ENCODE measurements at places on chromosomes 11 and 22.

GRCh38 chr22:20198557-20199319 is 47.9 kb upstream of the CCDC188 start:
- no peak for DNase-seq

- DNase-seq = no peak
Observed at GRCh38 chr22:46290843-46291785, 5.6 kb upstream of the GTSE1 start.

DNA sequence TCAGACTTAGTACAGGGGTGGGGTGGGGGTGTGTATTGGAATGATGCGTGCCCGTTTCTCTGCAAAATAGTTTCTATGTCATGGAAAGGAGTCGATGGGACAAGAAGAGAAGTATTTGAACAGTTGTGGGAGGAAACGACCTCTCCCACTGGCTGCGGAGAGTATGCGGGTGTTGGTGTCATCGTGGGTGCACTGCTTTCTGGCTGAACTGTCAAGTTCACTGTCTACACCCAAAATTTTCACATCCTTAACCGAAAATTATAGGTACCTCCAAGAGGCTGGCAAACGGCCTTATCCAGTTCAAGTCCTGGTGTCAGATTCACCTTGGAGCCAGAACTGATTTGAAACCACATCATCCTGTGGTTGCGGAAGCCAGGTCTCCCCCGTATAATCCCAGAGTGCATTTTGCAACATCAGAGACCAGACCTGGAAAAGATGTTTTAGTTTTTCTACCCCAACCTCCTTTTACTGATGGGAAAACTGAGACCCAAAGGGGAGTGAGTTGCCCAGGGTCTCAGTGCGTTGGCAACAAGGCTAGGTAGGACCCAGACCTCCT is 497 bp upstream of the SSRP1 start:
- DNase-seq = no peak

- no peak for DNase-seq
Observed at GRCh38 chr11:34439610-34440198, 970 bp downstream of the CAT start.

DNA sequence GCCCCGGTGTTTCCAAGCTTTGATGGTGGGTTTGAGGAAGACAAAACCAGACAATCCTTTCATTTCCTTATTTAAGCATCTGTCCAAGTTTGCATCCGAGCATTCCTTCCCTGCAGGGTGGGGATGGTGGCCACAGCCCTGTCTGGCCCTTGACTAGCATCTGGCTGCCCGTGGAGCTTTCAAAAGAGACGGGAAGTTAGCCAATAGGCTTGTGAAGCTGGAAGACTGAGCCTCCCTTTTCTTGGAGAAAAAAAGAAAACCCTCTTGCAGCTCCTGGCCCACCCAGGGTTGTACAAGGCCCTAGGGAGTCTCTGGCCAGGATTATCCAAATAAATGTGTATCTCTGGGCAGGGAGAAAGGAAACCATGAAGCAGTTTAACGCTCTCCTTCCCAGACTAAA is 60.6 kb downstream of the MICAL2 start:
- no peak for DNase-seq

DNA sequence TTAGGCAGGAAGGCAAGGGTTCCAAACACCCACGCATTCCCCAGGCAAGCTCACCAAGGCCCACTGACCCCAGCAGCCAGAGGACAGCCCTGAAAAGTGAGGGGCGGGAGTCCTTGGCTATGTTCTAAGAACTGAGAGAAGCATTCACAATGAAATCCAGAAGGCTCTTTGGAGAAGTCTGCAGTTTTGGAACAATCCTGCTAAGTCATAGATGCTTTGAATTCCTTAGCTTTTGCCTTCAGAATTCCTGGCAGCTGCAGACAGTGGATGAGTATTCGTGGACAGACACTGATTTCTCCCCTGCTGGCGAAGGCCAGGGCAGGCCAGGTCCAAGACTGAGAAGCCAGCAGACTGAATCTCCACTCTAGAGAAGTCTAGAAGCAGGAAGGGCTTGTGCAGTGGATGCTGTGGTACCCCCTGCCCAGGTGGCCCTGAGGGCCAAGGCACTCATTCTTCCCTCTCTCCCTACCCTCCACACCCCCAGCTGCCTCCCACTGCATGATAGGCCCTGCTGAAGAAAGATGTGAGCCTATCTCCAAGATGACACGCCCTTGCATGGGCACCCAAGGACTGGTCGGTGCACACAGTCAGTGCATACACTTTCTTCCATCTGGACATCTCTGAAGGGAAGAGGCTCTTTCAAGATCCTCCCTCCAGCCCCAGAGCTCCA is 133.2 kb upstream of the TEAD1 start:
- no peak for DNase-seq

- peak; percentile 82 for DNase-seq
Observed at GRCh38 chr22:27032091-27032761, 374.8 kb downstream of the MIAT start.
